Inflammatory macrophage treated with lipopolysaccharide for 1 hour (primary cell): ENCODE measurements at places on chromosomes 11 and 22.

GRCh38 chr11:45472716-45473317 lies 186.7 kb upstream of the SYT13 start:
- no peak for DNase-seq

DNA sequence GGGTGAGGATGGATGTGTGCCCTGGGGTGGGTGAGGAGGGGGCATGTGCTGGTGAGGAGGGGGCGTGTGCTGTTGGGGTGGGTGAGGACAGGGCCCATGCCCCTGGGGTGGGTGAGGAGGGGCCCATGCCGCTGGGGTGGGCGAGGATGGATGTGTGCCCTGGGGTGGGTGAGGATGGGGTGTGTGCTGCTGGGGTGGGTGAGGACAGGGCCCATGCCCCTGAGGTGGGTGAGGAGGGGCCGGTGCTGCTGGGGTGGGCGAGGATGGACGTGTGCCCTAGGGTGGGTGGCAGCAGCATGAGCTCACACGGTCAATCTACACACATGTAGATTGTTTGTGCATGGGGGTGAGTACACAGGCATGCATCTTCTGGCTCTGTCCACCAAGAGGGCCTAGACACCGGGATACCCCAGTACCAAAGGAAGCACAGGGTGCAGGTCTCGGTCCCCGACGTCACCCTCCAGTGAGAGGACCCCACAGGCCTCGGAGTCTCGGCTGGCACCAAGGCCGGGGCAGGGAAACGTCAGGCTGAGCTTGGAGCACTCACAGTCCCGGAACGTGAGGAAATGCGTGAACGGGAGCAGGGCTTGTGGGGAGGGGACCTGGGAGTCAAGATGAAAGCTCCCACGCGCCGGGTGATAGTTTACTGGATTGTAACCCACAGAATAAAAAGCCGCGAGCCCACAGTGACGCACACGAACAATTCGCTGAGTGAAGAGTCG lies 37.4 kb upstream of the TOLLIP start:
- DNase-seq: no peak

DNA sequence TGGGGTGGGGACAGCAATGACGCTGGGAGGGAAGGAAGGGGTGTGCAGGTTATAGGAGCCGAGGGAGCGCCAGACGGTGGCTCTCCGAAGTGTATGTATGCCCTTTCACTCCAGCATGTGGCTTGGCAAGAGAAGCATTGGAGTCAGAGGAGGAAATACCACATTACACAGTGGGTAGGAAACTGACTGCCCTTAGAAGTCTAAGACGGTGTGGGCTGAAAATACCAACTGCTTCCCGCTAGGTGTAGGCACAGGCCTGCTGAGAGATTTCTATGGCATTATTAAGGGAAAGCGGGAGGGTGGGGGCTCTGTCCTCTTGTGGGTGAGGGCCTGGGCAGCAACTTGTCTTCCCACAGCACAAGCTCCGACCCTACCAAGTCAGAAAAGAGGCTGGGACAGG lies 44.7 kb downstream of the CACNG2 start:
- no peak for DNase-seq

DNA sequence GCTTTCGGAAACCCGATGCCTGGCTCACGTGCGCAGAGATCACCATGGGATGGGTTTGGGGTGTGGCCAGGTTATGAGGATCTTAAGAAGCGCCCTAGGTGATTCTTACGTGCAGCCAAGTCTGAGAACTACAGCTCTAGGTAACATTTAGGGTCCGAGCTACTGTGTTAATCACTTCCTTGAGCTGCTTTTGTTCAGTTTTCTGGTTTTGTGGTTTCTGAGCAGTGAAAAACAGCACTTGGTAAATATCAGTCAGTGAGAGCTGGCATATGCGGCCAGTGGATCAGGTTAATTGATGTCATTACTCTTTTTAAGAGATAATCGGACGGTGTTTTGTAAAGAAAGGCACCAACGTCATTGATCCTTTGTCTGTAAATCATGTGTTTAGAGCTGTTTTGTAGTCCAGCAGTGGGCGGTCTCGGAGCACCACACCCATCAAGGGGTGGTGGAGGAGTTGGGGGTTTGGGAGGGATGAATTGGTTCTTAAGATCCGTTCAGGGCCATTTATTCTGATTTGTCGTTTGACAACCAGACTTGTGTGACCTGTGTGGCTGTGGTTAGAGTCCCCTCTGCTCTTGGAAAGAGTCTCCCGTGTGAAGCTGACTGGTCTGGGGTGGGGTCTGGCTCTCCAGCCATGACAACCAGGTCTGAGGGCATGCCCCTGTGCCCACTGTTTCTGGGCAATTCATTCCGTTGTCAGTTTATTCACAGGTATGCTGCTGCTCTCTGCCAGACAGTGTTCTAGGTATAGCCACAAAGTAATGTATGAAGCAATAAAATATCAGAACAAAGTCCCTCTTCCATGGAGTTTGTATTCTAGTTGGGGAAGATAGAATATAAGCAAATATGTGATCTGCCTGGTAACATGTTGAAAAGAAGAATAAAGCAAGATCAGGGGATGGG lies 61.9 kb upstream of the SORL1-AS1 start:
- no peak for DNase-seq

DNA sequence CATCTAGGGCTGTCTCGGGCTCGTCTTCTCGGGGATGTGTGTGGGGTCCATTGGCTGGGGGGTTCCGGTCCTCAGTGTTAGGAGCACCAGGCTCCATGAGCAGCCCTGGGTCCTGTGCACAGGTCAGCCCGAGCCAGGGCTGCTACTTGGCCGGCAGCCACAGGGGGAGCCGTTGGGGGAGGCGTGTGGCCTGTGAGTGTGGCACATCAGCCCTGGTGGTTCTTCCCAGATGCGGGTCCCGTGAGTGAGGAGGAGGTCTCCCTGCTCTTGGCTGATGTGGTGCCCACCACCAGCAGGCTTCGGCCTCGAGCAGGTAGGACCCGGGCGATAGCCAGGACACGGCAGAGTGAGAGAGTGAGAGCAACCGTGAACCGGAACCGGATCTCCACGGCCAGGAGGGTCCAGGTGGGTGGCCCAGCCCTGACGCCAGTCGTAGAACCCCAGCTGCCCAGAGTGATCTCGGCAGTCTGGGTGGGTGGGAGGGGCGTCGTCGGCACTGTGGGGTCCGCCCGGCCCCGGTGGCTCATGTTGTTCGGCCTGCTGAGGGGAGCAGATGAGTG lies 18.5 kb downstream of the IRF7 start:
- no peak for DNase-seq

DNA sequence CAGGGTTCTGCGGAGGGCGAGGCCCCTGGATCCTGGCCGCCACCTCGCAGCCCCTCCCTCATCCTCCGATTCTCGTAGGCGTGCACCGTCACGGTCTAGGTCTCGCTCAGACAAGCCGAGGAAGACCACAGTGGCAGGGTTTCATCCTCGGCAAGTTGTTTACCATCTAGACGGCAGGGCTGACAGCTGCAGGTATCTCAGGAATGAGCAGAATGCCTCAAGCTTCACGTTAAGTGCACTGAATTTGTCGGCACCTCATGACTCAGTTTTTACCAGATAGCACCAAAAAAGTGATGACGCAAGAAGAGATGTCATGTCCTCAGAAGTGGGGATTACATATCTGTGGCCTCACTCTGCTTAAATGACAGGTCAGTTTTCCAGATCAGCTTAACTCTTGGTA lies 35.1 kb downstream of the WT1 start:
- no peak for DNase-seq

DNA sequence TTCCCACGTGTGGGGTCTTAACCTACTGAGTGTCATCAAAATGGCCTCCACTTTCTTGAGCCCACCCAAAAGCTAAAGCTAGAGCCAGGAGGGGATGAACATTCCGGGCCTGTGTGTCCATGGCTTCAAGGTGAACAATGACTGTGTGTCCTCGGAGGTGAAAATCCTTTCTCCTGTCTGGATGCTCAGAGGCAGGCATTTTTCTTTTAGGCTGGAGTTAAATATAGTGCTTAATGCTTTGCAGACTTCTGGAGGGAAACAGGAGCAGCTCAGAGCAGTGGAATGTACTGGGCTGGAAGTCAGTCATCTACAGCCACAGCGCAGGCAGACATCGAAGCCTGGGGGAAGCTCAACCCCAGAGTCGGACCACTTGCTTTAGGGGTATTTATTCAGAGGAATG lies 68.6 kb upstream of the TMEM45B start:
- DNase-seq: no peak

DNA sequence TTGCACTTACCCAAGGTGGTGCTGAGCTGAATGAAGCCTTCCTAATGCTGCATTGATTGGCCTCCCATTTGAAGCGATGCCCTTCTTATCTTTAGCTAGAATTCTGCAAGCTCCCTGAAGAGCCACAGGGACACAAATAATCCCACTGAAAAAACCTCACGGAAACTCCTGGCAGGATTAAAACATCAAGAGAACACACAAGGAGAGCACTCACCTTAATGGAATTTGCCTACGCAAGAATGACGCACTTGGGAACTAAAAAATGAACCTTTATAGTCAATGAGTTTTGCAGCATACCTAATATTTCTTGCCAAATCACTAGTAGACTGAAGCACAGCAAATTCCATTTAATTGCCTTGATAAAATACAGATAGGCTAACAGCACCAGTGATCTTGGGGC lies 232.8 kb upstream of the UBASH3B start:
- DNase-seq: no peak

DNA sequence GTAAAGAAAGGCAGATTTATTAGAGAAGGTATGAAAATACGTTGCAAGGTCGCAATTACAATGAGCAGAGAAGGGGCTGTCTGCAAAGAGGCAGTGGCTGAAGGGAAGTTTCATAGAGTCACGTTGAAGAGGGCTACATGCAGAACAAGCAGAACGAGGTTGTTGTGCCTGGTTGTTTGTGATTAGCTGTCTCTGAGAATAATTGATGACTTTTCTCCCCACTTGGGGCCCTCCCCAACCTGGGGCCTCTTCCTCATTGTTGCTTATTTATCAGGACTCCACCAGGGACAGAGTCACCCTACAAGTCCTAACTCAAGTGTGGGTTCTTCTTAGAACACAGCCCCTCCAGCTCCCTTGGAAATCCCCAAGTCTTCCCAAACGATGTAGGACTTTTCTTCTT lies 29.1 kb downstream of the CSF2RB start:
- no peak for DNase-seq

- DNase-seq: peak; percentile 66
These were observed at the start of gene CDC42BPG for GRCh38 chr11:64844330-64845128. CDC42BPG (minus strand) TSS chr11:64844653; CDS start chr11:64844569, 84 bp downstream.

- no peak for DNase-seq
These were observed 1.9 kb downstream of the MS4A5 start for GRCh38 chr11:60431251-60431650.
